ENCODE measurements at places on chromosomes 5 and 9.

DNA sequence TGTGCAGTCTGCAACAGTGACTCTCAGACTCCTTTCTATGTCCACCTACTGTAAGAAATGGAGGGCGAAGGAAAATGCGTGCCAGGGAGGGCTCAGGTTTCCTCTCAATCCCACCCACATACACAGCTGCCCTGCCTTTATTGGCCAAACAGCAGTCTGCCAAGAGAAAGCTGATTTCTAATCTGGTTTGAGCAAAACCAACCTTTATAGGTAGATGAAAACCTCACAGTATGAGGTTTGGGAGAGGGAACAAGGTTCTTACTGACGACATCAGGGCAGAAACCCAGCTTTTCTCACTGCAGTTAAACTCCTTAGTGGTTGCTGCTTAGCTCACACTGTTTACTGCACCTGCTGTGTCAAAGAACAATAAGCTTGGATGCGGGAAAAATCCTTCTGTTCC is 152.3 kb upstream of the KLF9 start:
- no peak for DNase-seq

- DNase-seq: no peak
These were observed 160.8 kb upstream of the KLF4 start for GRCh38 chr9:107650321-107650720.

DNA sequence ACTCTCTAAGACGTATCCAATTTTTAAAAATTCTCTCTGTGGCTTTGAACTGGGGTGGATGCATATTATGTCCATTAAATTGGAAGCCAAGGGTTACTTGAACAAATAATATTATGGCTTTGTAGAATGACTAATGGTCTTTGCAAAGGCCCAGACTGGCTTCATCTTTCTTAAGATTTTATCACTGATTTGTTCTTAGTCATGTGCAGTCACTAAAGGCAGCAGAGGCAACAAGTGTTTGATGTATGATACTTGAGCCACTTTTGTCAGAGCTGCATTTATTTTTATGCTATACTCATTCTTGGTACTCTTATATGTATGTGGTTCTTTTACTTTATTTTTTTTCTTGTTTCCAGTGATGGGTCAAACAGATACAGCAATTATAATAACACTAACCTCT is 152.2 kb downstream of the NR2F1-AS1 start:
- no peak for DNase-seq

DNA sequence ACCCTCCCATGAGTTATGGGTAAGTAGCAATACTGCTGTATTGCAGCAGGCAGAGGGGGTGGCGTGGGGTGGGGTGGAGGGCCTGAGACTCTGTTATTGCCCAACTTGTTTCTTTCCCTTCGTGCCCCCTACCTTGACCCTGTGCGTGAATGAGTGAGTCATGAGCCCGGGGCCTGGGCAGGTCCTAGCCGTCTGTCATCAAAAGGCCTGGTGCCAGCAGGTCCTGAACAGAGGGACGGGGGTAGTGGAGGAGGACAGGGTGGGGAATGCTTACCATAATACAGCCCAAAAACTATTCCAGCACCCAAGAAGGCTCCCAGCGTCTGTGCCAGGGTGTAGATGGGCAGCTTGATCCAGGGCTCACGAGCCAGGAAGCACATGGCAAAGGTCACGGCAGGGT is 4.3 kb downstream of the AQP3 start:
- no peak for DNase-seq

- DNase-seq: no peak
These were observed 233.6 kb downstream of the GABRB2 start for GRCh38 chr5:161312882-161313281.

DNA sequence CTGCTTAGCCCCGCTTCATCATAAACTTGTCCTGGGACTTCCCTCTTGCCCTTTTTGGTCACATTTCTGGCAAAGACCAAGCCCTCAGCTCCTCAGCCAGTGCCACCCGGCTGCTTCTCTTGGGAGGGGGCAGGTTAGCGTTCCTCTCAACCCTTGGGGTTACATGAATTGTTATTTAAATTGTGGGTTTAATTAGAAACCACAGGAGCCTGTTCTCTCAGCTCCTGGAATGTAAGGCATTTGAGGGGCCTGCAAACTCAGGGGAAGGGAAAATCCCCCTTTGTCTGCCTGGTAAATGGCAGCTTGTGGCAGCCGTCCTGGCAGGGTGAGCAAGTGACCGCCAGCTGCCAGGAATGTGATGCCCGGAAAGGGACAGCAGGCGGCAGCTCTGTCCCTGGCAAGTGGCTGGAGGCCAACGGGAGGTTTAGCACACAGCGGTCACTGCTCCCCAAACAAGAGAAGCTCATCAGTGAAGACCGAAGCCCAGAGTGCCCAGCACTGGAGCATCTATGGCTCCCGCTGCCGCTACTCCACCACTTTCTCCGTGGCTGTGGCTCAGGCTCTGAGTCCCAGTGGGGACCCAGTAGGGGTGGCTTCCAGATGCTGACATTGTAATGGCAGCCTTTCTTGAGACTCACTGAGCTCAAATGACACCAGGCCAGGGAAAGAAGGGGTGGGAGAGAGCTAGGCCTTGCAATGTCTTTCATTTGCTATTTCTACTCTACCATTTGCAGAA is 51.7 kb downstream of the SHB start:
- DNase-seq: no peak

Measured in activated naive CD4-positive, alpha-beta T cell treated with anti-CD3 and anti-CD28 coated beads, Interleukin-2, amount 50 U/mL, for 72 hours (primary cell).